ENCODE measurements at places on chromosomes 3 and 15.

DNA sequence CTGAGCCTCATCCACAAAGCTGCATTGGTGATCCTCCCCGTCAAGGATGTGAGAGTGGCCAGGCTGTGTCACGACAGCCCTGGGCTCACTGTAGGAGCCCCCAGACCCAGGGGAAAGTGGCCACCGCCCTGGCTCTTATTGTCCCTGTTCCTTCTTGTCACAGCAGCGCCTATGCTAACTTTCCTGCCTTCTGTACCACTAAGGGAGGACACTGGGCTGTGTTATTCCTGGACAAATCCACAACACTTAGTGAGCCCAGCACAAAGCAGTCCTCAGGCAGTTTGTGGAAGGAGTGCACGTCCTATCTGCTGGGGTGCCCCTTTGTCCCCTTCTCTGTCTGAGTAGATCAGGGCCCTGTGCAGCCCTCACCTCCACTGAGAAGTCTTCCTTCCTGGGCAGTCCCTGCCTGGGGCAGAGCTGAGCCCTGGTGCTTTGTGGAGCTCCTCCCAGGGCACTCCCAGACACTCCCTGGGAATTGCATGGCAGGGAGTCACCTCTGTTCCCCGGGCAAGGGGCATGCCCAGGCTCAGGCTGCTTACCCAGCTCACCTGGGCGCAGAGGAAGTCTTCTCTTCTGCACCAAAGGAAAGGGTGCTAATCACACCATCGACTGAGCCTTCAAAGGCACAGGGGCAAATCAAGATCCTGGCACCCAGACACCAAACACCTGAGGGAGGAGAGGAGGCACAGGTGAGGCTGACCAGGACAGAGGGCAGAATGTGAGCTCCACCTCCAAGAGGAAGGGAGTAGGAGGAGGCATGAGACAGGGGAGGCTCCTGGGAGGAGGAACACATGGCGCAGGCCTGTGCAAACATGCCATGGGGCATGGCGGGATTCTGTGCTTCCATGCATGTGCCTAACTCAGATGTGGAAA lies 138.7 kb downstream of the KLF13 start:
- DNase-seq: no peak

- DNase-seq: no peak
Observed at GRCh38 chr3:129552287-129553050, 9.5 kb downstream of the H1-8 start.

DNA sequence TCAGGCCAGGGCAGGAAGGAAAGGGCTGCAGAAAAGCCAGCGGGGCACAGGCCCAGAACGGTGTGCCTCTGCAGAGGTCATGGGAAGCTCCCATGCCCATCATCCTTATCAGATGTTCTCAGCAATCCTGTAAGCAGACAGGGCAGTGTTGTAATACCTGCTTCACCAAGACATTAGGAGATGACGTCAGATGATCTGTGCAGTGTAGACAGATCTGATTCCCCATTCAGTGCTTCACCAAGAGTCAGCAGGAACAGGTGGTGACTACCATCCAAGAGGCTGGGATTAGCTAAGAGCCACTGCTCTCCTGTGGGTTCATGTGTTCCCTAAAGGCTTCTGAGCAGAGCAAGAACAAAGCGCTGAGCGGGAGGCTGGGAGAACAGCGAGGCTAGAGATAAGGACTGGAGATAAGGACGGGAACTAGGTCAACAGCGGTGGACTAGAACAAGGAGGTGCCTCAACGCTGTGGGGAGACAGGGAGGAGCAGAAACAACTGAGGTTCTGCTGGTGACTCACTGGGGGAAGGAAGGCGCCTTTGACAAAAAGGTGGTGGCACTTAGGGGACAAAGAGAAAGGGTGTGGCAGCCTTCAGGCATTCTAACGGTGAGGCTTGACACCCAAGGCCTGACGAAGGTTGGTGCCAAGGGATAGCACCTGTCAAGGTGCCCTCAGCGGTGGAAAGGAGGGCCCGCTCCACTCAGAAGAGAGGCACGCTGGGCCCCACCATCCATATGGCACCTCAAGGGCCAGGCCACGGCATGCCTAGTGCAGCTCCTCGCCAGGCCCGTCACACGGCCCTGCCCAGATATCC lies 28.4 kb downstream of the CCDC12 start:
- no peak for DNase-seq

GRCh38 chr3:48064292-48064829 lies 48.1 kb upstream of the MAP4 start:
- DNase-seq: no peak

DNA sequence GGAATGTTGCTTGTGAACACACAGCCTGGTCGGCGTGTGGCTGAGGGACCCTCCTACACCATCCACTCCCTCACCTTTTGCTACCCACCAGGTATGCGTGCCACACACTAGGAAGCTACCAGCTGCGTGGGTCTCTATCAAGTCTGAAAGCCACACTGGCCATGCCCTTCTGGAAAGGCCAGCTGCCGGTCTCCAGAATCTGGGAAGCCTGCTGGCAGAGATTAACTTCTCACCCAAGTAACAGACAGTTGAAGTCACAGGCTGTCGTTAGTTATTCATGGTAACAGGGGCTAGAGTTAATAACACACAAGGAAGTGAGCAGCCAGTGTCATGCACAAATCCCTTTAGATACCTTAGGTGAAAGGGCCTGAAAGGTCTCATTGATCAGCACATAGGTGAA lies 48.1 kb downstream of the SUSD5 start:
- no peak for DNase-seq

GRCh38 chr3:181700168-181701087 lies 11.3 kb upstream of the SOX2 start:
- peak; percentile 77 for DNase-seq

- peak; percentile 14 for DNase-seq
Observed at GRCh38 chr3:1798711-1799405, 299.8 kb upstream of the CNTN4 start.
